ENCODE measurements at places on chromosomes 4 and X. TPM values are rescaled to one million over a fixed set of nuclear protein-coding genes. Genes with fewer than 3 reads are reported as not detected.

GRCh38 chrX:154321594-154321993 lies 26.0 kb downstream of the TKTL1 start:
- DNase-seq: no peak

- DNase-seq: peak; percentile 77
Observed at GRCh38 chrX:135977611-135978010, 3.8 kb upstream of the MMGT1 start.

DNA sequence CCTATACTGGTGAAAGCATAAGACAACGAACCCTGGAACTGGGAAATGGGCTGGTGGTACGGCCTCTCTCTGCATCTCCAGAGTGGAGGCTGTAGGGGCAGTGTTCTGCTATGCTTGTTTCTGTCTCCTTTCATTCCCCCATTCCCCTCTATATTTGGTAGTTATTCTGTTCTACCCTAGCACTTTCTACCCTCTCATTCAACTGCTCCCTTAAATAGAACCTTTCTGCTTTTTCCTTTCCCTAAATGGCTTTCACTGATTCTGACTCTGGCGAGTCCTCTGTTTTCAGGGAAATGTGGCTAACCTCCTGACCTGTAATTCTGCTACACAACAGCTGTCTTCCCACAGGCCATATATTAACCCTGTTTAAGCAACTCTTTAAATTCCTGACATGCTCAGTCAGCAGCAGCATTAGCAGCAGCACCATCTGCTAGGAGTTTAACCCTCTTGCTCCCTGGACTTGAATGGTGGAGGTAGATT lies 94.2 kb downstream of the CXCL13 start:
- peak; percentile 93 for DNase-seq

DNA sequence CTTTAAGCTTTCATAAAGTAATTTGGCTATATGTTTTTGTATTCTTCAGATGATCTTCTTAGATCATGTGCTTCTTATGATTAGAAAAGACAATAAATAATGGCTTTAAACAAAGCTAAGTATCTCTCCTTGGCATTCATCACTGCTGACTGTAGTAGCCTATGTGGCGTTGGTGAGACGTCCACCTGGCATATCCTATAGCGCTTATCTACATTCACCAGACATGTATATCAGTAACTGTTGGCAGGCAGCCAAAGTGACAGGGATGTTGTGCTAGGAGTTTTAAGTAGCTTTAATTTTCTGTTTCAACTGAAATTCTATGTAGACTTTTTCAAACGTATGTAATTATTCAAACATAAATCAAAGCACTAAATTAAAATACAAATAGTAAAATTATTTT lies 276.4 kb downstream of the IL15 start:
- DNase-seq: peak; percentile 14

DNA sequence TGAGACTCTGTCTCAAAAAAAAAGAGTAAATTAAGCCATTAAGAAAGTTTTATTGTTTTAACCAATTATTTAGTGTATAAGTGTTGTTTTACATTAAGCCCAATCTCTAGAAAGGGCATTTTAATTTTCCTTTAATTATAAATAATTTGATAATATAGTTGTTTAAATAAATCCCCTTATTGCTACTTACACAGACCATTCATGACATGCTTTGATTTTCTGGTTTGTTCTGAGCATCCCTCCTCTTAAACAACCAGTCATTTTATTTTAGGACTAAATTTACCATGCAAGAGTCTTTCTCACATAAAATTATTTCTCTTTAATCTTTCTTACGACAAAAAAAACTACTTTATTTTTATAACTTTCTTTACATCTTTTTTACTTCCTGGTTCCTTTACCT lies 23.5 kb upstream of the PAGE5 start:
- DNase-seq: no peak

HSD17B13 gene
- not detected for polyA plus RNA-seq

GRCh38 chr4:52873191-52873590 lies 11.1 kb downstream of the RASL11B start:
- no peak for DNase-seq

PPP4R3C gene
- polyA plus RNA-seq: not detected

- DNase-seq: no peak
Observed at GRCh38 chr4:41550308-41550707, 12.4 kb downstream of the LIMCH1 start.

DNA sequence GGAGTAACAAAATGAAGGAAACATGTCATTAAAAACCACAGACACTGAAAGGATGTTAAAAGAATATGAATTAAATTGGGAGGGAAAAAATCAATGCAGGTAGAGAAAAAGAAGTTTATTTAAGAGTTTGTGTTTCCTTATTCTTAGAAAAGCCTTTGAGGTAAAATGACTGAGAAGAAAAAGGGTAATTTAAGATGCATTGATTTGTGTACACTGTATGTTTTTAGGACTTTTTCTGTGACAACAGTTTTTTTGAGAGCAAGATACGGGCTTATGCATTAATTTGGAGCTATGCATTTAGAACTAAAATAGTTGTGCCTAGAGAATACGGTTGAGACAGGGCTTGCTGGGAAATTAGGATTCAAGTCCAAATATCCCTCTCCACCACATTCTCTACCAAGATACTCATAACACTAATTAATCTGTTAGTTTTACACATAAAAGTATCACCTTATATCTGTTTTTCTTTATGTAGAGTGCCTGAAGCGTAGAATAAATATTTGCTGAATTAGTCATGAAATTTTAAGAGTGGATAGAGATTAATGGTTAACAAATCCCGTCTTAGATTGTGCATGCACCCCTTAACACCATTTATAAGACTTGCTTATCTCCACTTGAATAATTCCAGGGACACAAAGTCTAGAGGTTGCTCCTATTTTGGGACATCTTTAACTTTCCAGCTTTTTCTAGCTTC lies 232.5 kb downstream of the PCDH7 start:
- no peak for DNase-seq

DNA sequence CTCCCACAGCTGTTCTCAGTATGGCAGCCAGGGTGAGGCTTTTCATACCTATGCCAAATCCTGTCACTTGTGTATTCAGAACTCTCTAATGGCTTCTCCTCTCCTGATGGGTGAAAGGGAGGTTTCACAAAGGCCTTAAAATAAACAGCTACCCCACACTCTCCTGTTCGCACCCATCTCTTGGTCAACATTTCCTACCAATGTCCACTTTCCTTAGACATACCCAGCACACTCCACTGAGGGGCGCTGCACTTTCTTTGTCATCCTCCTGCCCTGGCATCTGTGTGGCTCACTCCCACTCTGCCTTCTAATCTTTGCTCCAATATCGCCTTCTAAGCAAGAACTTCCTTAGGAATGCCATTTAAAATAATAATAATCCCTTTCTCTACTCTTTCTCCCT lies 313.3 kb downstream of the PPP3CA start:
- DNase-seq: no peak

DNA sequence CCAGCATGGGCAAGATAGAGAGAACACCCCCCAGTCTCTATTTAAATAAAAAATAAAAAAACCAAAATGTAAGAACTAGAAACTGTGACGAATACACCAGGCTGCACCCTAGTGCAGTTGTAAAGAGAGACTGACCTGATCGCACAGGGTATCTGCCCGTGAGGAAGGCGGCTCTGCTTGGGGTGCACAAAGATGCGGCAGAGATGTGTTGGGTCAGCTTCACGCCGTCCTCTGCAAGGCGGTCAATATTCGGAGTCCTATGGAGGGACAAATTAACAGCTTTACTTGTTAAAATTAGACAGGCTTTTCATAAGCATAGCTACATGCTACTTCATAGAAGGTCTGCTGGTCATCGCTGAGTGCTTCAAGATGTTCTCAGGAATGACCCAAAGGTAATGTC lies 26.1 kb upstream of the ARSD start:
- no peak for DNase-seq

GRCh38 chr4:39476187-39476895 lies 17.5 kb downstream of the LIAS start:
- DNase-seq: peak; percentile 28

GRCh38 chr4:184099000-184099399 lies 118.7 kb downstream of the ENPP6 start:
- DNase-seq: no peak

G3BP2 gene
- 80.5 TPM for polyA plus RNA-seq

- no peak for DNase-seq
Observed at GRCh38 chr4:27518876-27519275, 658.2 kb downstream of the STIM2 start.

GRCh38 chrX:148874636-148875246 lies 374.3 kb downstream of the AFF2 start:
- DNase-seq: peak; percentile 72

CSTF2 gene
- 21.8 TPM for polyA plus RNA-seq

GRCh38 chr4:76377911-76378310 lies 43.0 kb downstream of the CCDC158 start:
- DNase-seq: peak; percentile 61

GRCh38 chr4:39732728-39733127 lies 34.8 kb downstream of the UBE2K start:
- DNase-seq: peak; percentile 90

CSN1S1 gene
- polyA plus RNA-seq: not detected

GRCh38 chrX:153406903-153407302 lies 4.4 kb upstream of the ZFP92 start:
- DNase-seq: no peak

PLXNB3 gene
- polyA plus RNA-seq: 22.3 TPM

NXF3 gene
- not detected for polyA plus RNA-seq

DNA sequence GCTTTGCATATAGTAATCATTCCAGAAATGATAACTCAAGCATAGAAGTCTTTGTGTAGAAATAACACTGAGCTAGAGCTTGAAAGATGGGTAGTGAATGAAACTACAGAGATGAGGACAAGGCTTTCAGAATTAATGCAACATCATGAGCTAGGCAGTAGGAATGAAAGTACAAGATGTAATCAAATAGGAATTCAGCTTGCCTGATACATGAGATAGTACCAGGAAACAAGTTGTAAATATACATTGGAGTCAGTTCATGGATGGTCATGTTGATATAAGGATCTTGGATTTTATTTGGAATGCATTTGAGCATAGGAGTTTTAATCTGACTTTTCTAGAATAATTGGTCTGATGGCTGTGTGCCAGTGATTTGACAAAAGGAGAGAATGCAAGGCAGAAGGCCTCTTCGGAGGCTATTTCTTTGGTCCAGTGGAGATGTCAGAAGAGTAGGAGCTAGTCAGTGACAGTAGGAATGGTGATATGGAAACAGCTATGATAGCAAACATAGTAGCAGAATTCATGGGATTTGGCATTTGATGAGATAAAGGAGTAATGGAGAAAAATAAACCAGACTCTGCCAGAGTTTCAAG lies 206.4 kb upstream of the PACRGL start:
- peak; percentile 84 for DNase-seq

All from IMR-90 (cell line).